ENCODE measurements at places on chromosomes 2 and 18.

GRCh38 chr2:115874427-115874826, 1432.0 kb downstream of the DPP10 start:
- no peak for DNase-seq

GRCh38 chr2:98608962-98609604, 694 bp downstream of the UNC50 start:
- DNase-seq: no peak

DNA sequence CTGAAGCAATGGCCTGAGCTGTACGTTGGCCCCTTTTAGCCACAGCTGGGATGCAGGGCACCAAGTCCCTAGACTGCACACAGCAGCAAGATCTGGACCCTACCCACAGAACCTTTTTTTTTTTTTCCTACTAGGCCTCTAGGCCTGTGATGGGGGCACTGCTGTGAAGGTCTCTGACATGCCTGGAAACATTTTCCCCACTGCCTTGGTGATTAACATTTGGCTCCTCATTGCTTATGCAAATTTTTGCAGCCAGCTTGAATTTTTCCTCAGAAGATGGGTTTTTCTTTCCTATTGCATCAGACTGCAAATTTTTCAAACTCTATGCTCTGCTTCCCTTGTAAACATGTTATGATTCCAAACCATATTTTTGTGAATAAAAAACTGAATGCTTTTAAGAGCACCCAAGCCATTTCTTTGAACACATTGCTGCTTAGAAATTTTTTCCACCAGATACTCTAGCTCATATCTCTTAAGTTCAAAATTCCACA, 33.5 kb downstream of the PDE1A start:
- no peak for DNase-seq

DNA sequence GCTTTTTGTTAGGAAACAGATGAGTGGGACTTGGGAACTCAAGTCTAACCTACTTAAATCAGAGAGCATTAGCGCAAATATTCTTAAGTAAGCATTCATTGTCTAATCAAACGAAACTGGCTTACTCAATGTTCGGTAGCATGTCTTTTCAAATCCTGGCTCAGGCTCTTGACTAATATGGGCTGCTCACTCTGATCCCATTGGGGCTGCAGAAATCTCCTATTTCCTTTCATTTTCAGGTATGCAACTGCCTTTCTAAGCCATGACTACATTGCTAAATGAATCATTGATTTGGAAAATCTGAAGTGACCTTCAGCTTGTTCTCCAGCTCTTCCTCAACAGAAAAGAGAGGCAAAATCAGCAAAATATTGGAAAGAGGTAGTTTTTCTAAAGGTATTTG, 2084.4 kb upstream of the PIK3C3 start:
- no peak for DNase-seq

All from stimulated activated CD4-positive, alpha-beta T cell treated with anti-CD3 and anti-CD28 coated beads, Interleukin-4, amount 100 ng/mL, for 4 hours (primary cell).